Fibroblast of skin of scalp (primary cell): ENCODE measurements at places on chromosomes 12 and 14.

DNA sequence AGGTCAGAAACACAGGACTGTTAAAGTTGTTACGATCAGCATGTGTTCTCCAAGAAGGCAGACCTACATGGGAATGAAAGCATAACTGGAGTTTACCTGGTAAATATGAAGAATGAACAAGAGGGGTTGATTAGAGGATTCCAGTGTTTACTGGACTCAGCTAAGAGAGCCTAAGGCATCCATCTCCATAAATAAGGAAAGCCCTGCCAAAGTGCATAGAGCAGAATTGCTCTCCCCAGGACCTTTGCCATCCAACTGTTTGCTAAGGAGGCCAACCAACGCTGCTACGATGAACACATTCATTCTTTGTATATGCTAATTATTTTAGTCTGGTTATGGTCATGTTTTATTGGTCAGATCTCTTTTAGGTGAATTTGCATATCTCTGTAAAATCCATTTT is 17.1 kb upstream of the PAWR start:
- DNase-seq: no peak

DNA sequence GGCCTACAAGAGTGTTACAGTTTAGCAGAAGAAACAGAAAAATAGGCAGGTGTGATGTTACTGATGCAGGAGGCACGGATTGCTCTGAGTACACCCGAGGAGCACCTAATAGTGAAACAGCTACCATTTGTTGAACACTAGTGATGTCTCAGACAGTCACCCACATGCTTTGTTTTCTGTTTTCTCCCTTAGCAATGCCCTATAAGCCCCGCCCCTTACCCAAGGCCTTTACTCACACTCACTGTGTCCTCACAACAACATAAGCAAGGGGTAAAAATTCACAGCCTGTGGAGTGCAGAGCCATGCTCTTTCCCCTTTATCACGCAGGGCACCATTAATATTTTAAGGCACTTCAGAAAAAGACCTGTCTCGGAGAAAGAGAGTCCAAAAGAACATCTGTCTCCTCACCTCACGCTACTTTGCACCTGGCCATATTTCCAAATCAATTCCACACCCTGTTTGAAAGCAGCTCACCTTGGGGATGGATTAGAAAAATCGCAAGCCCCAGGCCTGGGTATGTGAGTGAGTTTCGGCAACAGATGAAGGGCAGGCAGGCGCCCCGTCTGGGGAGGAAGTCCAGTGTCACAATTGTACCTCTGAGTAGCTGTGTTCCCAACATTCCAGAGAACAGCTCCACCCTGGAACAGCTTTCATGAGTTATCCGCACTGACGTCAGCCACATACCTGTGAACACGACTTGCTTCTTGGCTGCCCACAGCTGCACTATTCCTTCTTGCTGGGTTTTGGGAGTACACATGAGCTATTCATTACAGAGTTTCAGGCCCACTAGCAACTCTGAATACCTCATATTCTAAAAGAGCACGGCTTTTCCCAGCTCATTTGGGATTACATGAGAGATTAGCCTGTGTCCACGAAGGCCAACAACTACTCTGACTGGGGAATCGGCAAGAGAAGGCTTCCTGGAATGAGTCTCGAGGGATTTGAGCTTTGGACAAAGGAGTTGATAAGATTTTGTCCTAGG is 26.0 kb downstream of the MAPK1IP1L start:
- peak; percentile 40 for DNase-seq

DNA sequence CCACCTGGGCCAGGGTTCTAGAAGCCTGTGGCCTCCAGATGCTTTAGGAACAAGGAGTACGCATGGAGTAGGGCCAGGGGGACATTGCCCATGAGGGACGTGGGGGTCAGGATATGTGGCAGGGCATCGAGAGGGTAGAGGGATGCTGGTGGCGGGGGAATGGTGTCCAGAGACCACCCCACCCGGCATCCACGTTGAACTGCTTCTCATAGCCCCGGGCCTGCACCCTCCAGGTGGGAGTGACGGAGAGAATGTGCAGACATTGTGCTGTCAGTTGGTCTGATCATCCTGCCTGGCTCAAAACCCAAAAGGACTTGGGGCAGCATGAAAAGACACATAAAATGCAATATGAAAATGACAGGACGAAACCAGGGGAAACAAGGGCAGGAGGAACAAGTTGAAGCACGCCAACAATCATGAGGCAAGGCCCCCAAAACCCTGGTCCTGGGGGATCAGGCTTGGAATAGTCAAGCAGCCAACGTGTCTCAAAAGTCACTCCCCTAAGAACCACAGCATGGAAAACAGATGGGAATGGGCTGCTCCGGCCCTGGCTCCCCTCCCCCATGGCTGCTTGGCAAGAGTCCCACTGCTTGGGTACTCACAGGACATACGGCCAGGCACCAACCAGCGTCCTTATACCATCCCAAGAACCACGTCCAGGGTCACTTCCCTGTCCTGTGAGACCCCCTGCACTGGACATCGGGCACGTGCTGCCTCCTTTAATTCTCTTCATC is 117.9 kb downstream of the DICER1 start:
- no peak for DNase-seq

GRCh38 chr12:80364056-80364455 is 80.0 kb upstream of the PTPRQ start:
- no peak for DNase-seq

- peak; percentile 36 for DNase-seq
Measured at GRCh38 chr14:73783107-73783727, 68.4 kb upstream of the PTGR2 start.
